Osteoblast (primary cell): ENCODE measurements at places on chromosomes 2 and 18. TPM values are rescaled to one million over a fixed set of nuclear protein-coding genes. Genes with fewer than 3 reads are reported as not detected.
A peak's percentile ranks its signal among the peaks of the same experiment; 100 is the strongest.

- H3K27ac ChIP-seq = no peak overlapping the region
- H3K4me1 ChIP-seq = no peaks in the 10 kb centered on the region
- H3K36me3 ChIP-seq = no peaks in the 10 kb centered on the region
- DNase-seq = no peak
- no peak overlapping the region for H3K4me3 ChIP-seq
- no peaks in the 10 kb centered on the region for H3K27me3 ChIP-seq
Observed at GRCh38 chr2:181235683-181236459, 221.3 kb upstream of the ITGA4 start.

- H3K27me3 ChIP-seq = no peaks in the 10 kb centered on the region
- no peak overlapping the region for H3K4me3 ChIP-seq
- H3K4me1 ChIP-seq = no peaks in the 10 kb centered on the region
- no peaks in the 10 kb centered on the region for H3K36me3 ChIP-seq
- H3K27ac ChIP-seq = no peak overlapping the region
- no peak for DNase-seq
Observed at GRCh38 chr18:69980982-69981804, 33.5 kb upstream of the CD226 start.

GRCh38 chr2:140286377-140286776 lies 1506.2 kb upstream of the NXPH2 start:
- no peak overlapping the region for H3K27ac ChIP-seq
- H3K4me3 ChIP-seq = no peak overlapping the region
- H3K36me3 ChIP-seq = no peaks in the 10 kb centered on the region
- DNase-seq = no peak

FBXO36 gene
- 6.9 and 7.7 TPM in 2 replicates for total RNA-seq

DNA sequence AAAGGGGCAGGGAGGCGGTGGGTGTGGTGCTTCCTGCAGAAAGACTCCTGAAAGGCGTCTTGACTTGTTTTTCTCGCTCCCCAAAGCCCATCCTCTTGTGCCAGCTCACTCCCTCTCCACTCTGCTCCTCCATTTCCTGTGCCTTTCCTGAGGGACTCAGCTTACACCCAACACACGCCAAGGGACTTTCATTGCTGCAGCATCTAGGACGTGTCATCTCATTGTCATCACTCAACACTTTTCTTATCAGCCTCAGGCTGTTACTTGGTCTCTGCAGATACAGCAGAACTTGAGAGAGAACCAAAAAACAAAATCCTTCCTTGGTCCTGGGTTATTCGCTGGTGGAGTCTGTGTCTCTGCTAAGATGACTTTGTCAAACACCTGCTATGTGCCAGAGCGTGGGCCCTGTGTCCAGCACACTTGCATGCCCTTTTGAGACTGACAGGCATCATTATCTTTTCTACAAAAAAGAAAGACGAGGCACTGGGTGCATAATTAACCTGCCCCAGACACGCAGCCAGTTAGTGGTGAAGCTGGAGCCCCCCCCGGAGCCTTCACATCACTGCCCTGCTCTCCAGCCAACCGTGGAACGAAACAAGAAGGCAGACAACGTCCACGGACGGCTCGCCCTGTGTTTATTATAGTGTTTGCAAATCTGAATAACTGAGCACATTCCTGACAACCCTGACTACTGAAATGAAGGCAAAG lies 261.7 kb upstream of the HDAC4 start:
- H3K4me3 ChIP-seq = no peak overlapping the region
- H3K36me3 ChIP-seq = no peaks in the 10 kb centered on the region
- H3K27ac ChIP-seq = no peak overlapping the region
- H3K4me1 ChIP-seq = no peaks in the 10 kb centered on the region

DNA sequence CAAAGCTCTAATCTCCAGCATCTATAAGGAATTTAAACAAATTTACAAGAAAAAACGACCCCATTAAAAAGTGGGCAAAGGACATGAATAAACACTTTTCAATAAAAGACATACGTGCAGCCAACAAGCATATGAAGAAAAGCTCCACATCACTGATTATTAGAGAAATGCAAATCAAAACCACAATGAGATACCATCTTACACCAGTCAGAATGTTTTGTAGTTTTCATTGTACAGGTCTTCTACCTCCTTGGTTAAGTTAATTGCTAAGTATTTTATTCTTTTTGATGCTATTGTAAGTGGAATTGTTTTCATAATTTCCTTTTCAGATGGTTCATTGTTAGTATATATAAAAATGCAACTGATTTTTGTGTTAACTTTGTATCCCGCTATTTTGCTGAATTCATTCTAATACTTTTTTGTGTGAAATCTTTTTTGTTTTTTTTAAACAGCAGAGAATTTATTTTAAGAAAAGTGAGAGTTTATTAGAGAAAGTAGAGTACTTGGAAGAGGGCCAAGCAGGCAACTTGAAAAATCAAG lies 40.7 kb downstream of the SLC39A10 start:
- no peak for DNase-seq
- peaks cover 5% of the 10 kb centered on the region for H3K36me3 ChIP-seq
- H3K27me3 ChIP-seq = no peaks in the 10 kb centered on the region
- H3K4me3 ChIP-seq = no peak overlapping the region
- no peaks in the 10 kb centered on the region for H3K4me1 ChIP-seq
- H3K27ac ChIP-seq = no peak overlapping the region

DNA sequence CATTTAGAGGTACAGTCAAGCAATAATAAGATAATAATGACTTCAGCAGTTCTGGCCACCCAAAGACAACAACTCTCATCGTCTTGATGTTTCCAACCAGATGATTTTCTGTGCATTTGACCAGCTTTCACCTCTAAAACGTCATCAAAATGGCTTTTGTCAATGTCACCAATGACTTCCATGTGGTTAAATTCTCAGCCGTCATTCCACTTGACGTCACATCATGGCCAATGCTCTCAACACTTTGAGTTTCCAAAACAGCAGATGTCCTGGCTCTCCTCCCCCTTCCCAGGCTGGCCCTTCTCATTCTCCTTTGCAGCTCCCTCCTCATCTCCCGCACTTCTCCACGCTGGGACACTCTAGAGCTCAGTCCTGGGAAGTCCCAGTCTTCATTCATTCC lies 258.3 kb downstream of the BCL2 start:
- H3K36me3 ChIP-seq = no peaks in the 10 kb centered on the region
- no peak overlapping the region for H3K27ac ChIP-seq
- no peak for DNase-seq
- no peak overlapping the region for H3K4me3 ChIP-seq
- peaks cover 9% of the 10 kb centered on the region for H3K27me3 ChIP-seq

INPP5D gene
- total RNA-seq = under 0.01 TPM in 2 replicates

DNA sequence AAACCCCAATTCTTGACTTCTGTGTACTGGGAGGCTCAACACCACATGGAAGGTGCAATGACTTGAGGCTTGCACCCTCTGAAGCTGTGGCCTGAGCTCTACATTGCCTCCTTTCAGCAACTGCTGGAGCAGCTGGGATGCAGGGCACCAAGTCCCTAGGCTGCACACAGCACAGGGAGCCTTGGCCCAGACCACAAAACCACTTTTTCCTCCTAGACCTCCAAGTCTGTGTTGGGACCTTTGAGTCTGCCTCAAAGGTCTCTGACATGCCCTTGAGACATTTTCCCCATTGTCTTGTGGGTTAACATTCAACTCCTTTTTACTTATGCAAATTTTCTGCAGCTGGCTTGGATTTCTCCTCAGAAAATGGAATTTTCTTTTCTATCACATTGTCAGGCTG lies 62.6 kb upstream of the KCNE4 start:
- H3K36me3 ChIP-seq = no peaks in the 10 kb centered on the region
- H3K4me3 ChIP-seq = no peak overlapping the region
- H3K27me3 ChIP-seq = no peaks in the 10 kb centered on the region

DNA sequence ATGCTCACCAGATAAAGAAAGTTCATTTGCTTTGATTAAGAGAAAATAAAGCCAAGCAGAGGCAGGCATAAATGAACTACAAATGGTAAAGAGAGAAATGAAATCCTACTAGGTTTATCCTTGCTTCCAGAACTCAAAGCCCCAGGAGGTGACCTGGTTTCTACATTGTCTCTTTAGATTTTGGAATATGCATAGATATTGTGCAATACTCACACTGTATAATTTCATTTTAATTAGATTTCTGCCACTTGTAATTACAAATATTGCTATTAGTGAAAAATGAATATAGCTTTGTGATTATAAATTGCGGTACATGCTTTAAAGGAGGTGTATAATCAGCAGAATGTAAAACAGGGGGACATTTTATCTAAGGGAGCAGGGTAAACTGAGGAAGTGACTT lies 76.9 kb upstream of the NRXN1 start:
- H3K27me3 ChIP-seq = no peaks in the 10 kb centered on the region
- H3K27ac ChIP-seq = no peak overlapping the region
- H3K4me1 ChIP-seq = no peaks in the 10 kb centered on the region
- no peaks in the 10 kb centered on the region for H3K36me3 ChIP-seq
- H3K4me3 ChIP-seq = no peak overlapping the region
- DNase-seq = no peak

DRC1 gene
- total RNA-seq = under 0.01 and 0.36 TPM in 2 replicates

SLC4A3 gene
- total RNA-seq = 2.5 and 3.8 TPM in 2 replicates

DNA sequence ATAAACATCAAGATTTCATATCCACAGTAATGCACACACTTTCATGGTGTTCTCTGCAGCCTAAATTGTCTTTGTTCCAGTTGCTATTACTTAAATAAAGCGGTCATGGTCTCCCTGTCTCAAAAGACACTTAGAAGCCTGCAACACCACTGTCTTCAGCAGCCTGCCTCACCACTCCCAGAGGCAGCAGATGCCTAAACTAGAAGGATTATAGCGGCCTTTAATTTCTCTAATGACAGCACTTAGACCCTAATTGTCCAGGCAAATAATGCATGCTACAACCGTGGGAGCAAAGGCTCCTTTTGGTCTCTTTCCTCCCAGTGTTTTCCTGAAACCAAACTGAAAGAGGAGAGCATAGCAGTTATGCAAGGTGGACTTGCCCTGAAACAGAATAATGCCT lies 248.8 kb upstream of the SLC39A10 start:
- H3K27ac ChIP-seq = no peak overlapping the region
- DNase-seq = no peak
- H3K4me1 ChIP-seq = peaks cover 11% of the 10 kb centered on the region

DNA sequence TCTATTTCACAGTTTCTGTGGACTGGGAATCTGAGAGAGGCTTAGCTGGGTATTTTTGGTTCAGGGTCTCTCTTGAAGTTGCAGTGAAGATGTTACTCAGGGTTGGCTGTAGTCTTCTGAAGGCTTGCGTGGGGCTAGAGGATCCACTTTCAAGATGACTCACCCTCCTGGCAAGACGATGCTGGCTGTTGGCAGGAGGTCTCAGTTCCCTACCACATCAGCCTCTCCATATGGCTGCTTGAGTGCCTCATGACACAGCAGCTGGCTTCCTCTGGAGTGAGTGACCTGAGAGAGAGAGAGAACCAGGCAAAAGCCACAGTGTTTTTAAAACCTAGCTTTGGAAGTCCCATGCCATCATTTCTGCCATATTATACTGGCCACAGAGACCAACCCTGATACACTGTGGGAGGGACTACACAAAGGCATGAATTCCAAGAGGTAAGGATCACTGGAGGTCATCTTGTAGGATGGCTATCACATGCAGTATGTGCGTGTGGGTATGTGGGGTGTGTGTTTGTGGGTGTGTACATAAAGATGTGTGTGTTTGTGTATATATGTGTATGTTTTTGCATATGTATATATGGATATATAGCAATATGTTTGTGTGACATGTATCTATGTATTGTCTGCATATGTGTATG lies 25.1 kb downstream of the DNPEP start:
- no peaks in the 10 kb centered on the region for H3K36me3 ChIP-seq
- peaks cover 17% of the 10 kb centered on the region for H3K4me1 ChIP-seq
- H3K27ac ChIP-seq = peak overlapping the region; percentile 8
- H3K4me3 ChIP-seq = no peak overlapping the region
- peak; percentile 98 for DNase-seq

DNA sequence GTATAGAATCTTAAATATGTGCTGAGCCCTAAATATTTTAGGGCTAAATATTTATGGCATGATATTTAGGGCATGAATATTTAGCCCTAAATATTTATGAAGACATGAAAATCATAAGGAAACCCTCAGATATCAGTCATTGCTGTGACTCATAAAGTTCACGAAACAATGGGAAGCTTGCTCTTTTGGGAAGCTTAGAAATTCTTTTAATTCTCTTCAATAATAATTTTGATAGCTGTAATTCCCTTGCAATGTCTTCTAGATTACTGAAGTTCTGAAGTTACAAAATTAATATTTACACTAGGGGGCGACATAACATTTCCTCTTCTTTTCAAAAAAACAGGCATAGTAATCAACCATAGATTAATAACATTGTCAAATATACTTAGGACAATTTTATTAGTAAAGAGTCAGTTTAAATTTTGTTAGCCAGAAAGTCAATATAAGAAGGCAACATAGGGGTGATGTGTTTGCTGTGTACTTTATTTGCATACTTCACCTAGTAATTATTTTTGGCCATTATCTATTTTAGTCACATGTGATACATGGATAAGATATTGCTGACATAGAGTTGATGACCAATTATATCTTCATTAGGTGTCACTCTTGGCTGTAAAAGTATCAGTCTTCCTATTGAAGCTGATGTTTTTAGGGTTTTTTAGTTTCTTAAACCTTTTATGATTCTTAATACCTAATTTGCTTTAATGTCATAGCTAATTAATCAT lies 13.2 kb downstream of the ZNF804A start:
- no peak for DNase-seq
- H3K4me3 ChIP-seq = no peak overlapping the region
- H3K27me3 ChIP-seq = no peaks in the 10 kb centered on the region
- no peaks in the 10 kb centered on the region for H3K36me3 ChIP-seq

- no peak overlapping the region for H3K27ac ChIP-seq
- H3K27me3 ChIP-seq = no peaks in the 10 kb centered on the region
- no peak overlapping the region for H3K4me3 ChIP-seq
Observed at GRCh38 chr2:189312643-189313042, 128.6 kb upstream of the WDR75 start.

HS1BP3 gene
- 47.4 and 47.8 TPM in 2 replicates for total RNA-seq

NYAP2 gene
- under 0.01 TPM in 1 of 2 replicates, not detected in the other for total RNA-seq

- H3K36me3 ChIP-seq = no peaks in the 10 kb centered on the region
- H3K4me3 ChIP-seq = no peak overlapping the region
- H3K27me3 ChIP-seq = no peaks in the 10 kb centered on the region
- no peaks in the 10 kb centered on the region for H3K4me1 ChIP-seq
- DNase-seq = no peak
Observed at GRCh38 chr2:38653380-38653714, 12.6 kb upstream of the GALM start.

DNA sequence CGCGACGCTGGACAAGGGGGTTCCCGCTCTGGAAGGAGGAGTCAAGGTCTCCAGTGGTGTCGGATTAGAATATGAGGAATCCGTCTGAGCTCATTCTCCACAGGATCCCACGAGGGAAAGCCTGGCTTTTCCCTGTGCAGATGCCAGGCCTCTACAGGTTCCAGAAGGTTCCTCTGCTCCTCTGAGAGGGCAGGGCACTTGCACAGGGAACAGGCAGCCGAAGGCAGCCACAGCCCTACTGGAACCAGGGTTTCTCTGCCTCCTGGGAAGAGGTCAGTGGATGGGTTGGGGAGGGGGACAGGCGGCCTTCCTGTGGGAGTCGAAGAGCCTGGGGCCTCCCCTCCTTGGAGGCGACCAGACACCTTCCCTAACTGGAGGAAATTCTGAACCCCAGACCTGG lies 1.7 kb upstream of the AQP12A start:
- no peak overlapping the region for H3K4me3 ChIP-seq
- peak; percentile 56 for DNase-seq
- H3K27ac ChIP-seq = no peak overlapping the region
- H3K27me3 ChIP-seq = peaks cover 13% of the 10 kb centered on the region
- H3K36me3 ChIP-seq = no peaks in the 10 kb centered on the region

- H3K4me3 ChIP-seq = no peak overlapping the region
- peak; percentile 1 for DNase-seq
- H3K36me3 ChIP-seq = no peaks in the 10 kb centered on the region
- no peaks in the 10 kb centered on the region for H3K27me3 ChIP-seq
Observed at GRCh38 chr2:149744865-149745264, 157.3 kb upstream of the MMADHC start.

GRCh38 chr2:134705861-134706586 lies 12.8 kb downstream of the TMEM163 start:
- H3K4me1 ChIP-seq = no peaks in the 10 kb centered on the region
- H3K27ac ChIP-seq = no peak overlapping the region
- DNase-seq = no peak
- H3K36me3 ChIP-seq = no peaks in the 10 kb centered on the region
